Smooth muscle cell of trachea (primary cell): ENCODE measurements at places on chromosomes 2 and 18. TPM values are rescaled to one million over a fixed set of nuclear protein-coding genes. Genes with fewer than 3 reads are reported as not detected.

ZNF892 gene
- total RNA-seq = 6.3 and 7.9 TPM in 2 replicates

MTCL1 gene
- 37.8 and 80.1 TPM in 2 replicates for total RNA-seq

MC2R gene
- not detected in 2 replicates for total RNA-seq

PKDCC gene
- total RNA-seq = 55.1 and 129 TPM in 2 replicates

SLC5A6 gene
- total RNA-seq = 13.7 and 15.1 TPM in 2 replicates

C18orf54 gene
- 1.7 and 6.8 TPM in 2 replicates for total RNA-seq

SYT4 gene
- total RNA-seq = not detected in 2 replicates

TMEM169 gene
- total RNA-seq = 0.29 and 0.50 TPM in 2 replicates

FOSL2 gene
- total RNA-seq = 45.2 and 96.1 TPM in 2 replicates

ECEL1 gene
- not detected in 2 replicates for total RNA-seq

RGPD3 gene
- total RNA-seq = 0.29 and 0.33 TPM in 2 replicates

MYO3B gene
- total RNA-seq = 0.15 and 0.17 TPM in 2 replicates

LAMA1 gene
- total RNA-seq = 3.6 and 13.7 TPM in 2 replicates
